ENCODE measurements at places on chromosomes 5 and 9. TPM values are rescaled to one million over a fixed set of nuclear protein-coding genes. Genes with fewer than 3 reads are reported as not detected.

The PRRX2 gene
- total RNA-seq: not detected

DNA sequence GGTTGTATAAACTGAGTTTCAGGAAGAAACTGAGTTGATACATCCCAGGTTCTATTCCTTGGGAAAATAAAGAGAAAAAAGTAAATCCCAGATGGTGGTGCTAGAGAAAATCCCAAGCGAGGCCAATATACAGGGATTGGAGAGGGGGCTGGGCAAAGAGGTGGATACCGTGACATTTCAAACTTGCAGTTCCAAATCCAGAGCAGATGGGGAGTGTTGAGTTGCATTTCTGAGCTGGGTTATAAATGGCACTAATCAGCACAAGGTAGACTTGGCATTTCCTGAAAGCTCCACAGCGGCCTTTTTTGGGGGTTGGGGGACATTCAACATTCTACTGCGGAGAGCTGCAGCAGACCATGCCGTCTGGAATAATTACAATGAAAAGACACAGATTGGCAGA lies 224.4 kb downstream of the NXNL2 start:
- no peak for DNase-seq

GRCh38 chr9:127184641-127185040 lies 62.2 kb upstream of the ANGPTL2 start:
- no peak for DNase-seq

- DNase-seq: no peak
Measured at GRCh38 chr5:178389796-178390195, 157.2 kb upstream of the PHYKPL start.

The TMEM174 gene
- not detected for total RNA-seq

DNA sequence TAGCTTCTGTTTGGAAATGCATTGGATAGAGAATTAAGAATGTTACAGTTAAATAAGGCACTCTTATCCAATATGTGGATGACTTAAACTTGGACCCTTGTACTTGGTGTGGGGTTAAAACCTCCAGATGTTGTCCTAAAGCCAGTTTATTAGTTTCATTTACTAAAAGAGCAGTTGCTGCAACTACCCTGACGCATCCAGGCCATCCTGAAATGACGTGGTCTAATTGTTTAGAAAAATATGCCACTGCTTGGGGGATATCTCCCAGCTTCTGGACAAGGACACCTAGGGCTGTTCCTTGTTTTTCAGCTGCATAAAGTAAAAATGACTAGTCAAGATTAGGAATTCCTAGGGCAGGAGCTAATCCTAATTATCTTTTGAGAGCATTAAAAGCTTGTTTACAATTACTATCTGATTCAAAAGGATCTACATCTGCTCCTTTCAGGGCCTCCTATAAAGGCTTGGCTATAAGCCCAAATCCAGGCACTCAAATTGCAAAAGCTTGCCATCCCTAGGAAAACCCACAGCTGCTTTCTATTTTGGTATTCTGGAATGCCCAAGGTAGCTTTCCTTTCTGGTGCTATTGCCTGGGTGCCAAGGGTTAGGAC lies 45.7 kb upstream of the SLCO4C1 start:
- no peak for DNase-seq

The PRKAA1 gene
- total RNA-seq: 72.3 TPM

- DNase-seq: no peak
Measured at GRCh38 chr5:144179226-144179625, 8.6 kb downstream of the KCTD16 start.

DNA sequence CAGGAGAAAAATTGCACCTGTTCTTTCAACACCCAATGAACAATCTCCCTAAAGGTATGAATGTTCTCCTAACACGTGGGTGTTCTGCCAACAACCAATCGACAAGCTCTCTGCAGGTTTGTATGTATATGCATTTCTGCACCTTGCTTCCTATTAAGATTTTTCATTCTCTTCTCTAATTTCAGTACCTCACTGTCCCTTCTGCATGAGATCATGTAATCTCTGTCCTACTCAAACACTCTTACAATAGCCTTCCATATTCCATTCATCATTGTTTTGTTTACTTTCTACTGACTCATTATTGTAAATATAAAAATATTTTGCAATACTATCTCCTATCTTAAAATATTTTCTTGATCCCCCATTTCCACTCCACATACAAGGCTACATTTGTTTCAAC lies 382.0 kb downstream of the CDH12 start:
- no peak for DNase-seq

- DNase-seq: no peak
Measured at GRCh38 chr9:109996936-109997580, 210.9 kb downstream of the C9orf152 start.

DNA sequence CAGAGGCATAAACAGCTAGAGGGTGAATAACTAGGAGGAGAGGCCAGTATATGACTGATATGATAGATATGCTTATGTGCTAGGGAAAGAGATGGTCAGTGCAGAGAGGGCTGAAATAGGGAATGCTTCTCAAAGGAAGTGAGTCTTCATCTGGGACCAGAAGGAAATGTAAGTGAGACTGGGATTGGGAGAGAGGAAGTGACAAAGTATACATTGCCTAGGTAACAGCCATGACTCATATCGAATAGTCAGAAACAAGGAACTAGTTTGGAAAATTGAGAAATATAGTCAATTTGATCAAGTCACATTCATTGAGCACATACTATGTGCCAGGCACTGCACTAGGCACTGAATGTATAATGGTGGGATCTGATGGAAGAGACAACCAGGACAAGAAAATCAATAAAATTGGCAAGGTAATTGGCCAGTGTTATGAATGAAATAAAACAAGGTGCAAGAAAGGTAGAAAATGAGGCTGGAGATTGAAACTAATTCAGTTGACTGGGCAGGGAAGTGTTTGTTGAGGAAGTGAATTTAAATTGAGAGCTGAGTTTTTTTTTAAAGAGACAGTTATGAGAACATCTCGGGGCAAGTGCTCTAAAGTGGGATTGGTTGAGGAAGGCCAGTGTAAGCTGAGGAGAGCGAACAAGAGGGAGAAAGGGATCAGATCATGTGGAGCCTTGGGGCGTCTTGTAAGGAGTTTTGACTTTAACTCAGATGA lies 4.3 kb downstream of the ERAP2 start:
- no peak for DNase-seq

DNA sequence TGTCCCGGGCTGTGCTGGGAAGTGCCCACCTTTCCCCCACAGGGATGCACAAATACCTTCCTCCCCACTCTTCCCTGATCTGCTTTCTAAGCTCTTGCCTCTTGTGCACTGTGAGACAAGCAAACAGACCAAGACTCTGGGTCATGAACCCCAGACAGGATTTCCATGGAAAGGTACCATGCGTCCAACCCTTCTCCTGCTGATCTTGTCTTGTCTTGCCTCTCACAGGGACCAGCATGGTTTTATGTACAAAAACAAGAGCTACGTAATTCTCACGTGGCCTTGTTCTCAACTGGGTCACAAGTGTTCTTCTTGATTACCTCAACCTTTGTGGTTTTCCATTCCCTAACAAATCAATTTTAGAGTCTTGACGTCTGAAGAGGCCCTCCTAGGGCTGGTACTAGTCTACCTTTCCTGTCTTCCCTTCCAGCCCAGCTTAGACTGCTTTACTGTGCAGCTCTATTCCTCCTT lies 176.5 kb upstream of the MAP3K1 start:
- DNase-seq: no peak

The UCK1 gene
- total RNA-seq: 35.8 TPM

DNA sequence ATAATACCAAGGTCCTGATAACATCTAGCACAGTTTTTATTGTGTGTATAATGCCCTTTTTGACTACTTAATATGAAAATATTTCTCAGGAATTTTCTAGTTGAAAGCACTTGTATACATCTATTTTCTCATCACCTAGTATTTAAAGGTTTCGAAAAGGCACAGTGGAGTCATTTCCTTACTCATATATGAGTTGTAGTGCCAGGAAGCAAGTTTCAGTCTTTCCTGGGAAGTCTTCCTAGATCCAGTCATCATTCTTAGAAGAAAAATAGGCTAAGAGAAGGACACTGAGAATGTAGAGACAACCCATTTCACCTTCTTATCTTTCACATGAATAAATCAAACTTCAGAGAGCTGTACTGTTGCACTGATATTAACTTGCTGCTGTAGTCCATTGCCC lies 70.2 kb downstream of the SLC25A46 start:
- no peak for DNase-seq

- no peak for DNase-seq
Measured at GRCh38 chr5:53397845-53398244, 82.6 kb upstream of the FST start.

GRCh38 chr5:137405393-137405792 lies 93.7 kb downstream of the SPOCK1 start:
- DNase-seq: no peak

DNA sequence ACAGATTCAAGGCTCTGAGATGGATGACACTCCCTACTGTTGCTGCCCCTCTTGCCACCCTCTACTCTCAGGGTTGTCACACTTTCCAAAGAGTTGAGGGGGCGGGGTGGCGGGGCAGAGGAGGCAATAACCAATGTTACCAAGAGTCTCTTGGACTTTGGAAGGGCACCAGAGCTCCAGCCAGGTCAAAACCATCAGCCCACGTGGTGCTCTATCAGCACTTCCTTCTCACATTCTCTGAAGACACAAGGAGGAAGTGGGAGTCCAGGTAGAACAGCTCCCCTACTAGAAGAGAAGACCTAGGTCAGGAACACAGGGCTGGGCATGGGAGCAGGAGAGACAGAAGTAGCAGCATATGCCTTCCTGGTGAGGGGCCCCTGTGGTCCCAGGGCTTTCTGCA lies 33.0 kb upstream of the PIK3R1 start:
- DNase-seq: no peak

- DNase-seq: no peak
Measured at GRCh38 chr9:124256517-124257069, 1.2 kb upstream of the NEK6 start.

- no peak for DNase-seq
Measured at GRCh38 chr5:37002176-37002751, 125.7 kb downstream of the NIPBL start.

DNA sequence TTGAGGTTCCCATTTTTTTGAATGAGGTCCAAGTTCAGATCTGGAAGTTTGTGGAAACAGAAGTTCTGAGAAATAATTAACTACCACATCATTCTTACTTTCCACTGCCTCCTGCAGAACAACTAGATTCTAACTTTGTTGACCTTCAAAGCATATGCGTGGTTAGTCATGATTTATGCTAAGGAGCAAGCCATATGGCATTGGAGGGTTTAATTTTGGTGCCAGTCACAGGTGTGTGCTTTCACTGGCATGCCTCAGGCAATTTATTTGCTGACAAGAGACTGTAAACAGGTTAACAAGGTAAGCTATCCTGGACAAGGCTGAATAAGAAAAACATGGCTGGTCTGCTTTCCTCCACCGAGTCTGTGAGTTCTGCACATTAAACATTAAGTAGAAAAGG lies 31.5 kb downstream of the HMHB1 start:
- DNase-seq: no peak

DNA sequence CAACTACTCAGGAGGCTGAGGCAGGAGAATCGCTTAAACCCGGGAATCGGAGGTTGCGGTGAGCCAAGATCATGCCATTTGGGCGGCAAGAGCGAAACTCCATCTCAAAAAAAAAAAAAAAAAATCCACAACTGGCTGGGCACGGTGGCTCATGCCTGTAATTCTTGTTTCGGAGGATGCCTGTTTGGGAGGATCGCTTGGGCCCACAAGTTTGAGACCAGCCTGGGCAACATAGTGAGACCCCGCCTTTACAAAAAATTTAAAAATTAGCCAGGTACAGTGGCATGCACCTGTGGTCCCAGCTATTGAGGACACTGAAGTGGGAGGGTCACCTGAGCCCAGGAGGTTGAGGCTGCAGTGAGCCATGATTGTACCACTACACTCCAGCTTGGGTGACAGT lies 1.9 kb upstream of the EIF4EBP3 start:
- DNase-seq: no peak

DNA sequence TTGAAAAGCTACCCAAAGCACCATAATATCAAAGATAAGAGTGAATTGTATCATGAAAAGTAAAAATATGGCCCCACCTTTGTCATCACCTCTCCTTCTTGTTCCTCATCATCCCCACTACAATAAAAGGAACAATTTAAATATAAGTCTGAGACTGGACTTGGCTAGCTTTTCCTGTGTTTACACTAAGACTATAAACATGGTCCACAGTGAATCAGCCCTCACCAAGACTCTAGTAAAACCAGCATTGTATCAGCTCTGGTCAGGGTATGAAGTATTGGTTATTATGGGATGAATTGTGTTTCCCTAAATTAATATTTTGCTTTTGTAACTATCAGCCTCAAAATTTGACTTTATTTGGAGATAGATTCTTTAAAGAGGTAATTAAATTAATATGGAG lies 105.4 kb downstream of the SLC25A46 start:
- DNase-seq: no peak

The TRIM36 gene
- 0.24 TPM for total RNA-seq

DNA sequence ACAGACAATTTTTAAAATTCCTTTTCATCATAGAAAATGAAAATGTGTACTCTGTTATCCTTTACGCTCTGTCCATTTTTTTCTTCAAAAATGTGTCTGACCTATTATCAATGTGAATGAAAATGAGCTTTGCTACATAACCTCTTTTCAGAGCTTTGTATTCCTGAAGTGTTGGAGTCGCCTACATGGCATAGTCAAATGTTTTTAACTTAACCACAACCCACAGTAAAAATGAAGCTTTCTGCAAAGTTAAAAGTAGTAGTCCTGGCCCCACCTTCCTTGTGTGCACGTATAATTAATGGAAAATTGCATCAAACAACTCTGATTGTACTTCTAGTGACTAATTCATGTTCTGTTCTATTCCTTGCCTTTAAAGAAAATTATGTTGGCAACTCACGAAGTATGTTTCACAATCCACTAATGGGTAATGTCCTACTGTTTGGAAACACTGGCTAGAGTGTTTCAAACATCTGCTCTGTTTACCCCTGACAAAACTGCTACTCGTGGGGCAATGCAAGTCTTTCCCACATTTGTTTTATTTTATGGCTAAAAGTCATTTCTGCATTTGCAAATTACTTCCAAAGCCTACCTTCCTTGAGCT lies 18.6 kb upstream of the PSAT1 start:
- DNase-seq: no peak

GRCh38 chr5:95374061-95374460 lies 17.1 kb upstream of the FAM81B start:
- no peak for DNase-seq

DNA sequence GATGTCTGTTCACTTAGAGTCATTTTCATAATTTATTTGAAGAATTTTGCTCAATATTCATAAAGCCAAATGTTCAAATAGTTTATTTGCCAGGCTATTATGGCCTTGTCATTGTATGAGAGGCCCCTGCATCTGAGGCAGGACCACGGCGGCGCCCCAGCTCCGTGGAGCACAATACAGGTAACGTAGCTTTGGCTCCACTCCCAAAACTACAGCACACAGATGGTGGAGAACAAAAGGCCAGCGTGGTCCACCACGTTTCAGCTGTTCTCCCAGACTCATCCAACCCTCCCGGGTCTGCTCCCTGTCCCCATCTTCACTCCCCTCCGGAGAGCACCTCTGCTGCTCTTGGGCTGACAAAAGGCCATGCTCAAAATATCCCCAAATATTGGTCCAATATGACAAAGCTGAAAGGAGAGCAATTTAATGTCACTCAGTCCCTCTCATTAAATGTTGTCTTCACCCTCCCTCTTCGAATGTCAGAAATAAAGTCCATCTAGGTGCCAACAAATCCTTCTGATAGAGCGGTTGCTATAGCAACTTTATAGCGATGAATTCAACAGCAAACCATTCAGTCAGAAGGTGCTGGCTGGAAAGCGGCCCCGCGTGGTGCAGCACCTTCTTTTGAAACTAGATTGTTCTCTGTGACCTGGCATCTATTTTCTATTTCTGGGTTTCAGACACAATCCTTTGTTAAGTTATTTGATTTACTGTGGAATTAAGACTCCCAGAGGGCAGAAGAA lies 504.3 kb downstream of the ARHGEF28 start:
- no peak for DNase-seq

GRCh38 chr5:126857472-126858410 lies 80.8 kb downstream of the LMNB1 start:
- no peak for DNase-seq

The C1QTNF3 gene
- 2.8 TPM for total RNA-seq

All from activated CD8-positive, alpha-beta T cell treated with anti-CD3 and anti-CD28 coated beads, Interleukin-2, amount 10 ng/mL, durations not matched to agents 7 days and 5 days (primary cell).